ENCODE measurements at places on chromosomes 6 and 20.

DNA sequence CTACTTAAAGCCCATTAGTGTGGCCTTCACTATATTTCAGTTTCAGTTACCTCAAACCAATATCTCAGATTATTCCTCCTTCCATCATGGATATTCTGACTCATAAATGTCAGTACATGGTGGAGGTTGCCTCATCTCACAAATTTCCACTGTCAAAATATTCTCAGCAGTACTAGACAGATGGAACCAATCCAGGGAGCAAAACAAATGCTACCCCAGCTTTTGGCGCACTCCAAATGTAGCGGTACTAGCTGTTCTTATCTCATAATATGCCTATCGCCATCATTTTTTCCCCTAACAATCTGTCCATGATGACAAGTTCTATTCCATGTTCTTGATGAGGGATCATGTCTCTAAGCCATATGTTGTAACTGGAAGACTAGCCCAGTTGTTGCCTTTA lies 1026.1 kb downstream of the KIF16B start:
- DNase-seq: no peak

- no peak for DNase-seq
These were observed at the start of gene WFDC13 for GRCh38 chr20:45701873-45702272. WFDC13 (plus strand) TSS chr20:45702038; CDS start chr20:45702124, 86 bp downstream.

- no peak for DNase-seq
These were observed 20.4 kb upstream of the HBS1L start for GRCh38 chr6:135075018-135075417.

GRCh38 chr20:59211208-59211765 lies 47.7 kb downstream of the ZNF831 start:
- no peak for DNase-seq

- peak; percentile 91 for DNase-seq
These were observed 374.9 kb upstream of the FLRT3 start for GRCh38 chr20:14712302-14712739.

DNA sequence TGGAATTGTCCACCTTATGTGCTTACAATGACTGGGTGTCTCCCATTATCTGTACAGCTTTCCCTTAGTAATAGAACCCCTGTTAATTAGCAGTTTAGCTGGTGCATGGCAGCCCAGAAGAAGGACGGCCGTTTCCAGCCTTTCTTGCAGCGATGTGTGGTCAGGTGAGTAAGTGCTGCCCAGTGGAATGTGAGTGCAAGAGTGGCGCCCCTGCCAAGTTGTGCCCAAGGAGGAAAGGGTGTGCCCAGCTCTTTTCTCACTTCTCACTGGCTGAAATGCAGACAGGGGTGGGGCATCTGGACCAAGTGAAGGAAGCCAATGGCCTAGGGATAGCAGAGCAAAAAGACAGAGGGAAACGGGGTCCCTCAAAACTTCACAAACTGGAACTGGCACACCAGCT lies 296.8 kb downstream of the PREX1 start:
- DNase-seq: peak; percentile 62
